NCI-H2029 treated with DMSO at 0.1 percent for 48 hours (cell line): ENCODE measurements at places on chromosomes 7 and 10.

DNA sequence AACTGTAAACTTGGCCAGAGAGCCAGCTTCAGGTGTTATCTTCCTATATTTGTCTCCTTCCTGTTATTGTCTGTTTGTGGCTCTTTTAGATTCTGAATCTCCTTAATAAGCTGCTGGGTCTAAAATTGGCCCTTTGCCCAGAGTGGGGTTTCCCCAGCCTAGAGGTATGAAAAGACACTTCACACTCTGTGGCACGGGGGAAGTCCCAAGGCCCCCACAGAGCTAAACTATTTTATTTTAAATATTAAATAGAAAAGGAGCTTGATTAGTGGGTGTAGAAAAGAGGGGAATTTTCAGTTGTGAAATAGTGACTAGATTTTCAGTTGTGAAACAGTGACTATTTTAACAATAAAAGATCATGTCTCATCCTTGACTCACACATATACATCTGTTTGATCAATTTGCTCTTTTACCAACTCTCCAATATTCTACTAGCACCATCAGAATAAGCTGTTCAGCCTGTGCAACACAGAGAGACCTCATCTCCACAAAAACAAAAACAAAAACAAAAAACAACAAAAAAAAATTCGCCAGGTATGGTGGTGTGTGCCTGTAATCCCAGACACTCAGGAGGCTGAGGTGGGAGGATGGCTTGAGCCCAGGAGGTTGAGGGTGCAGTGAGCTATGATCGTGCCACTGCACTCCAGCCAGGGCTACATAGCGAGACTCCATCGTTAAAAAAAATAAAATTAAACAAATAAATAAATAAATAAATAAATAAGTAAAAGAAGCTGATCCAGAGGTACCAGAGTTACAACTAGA is 24.9 kb upstream of the ADO start:
- DNase-seq: no peak

GRCh38 chr7:150538259-150538658 is 23.6 kb downstream of the GIMAP7 start:
- no peak for DNase-seq

GRCh38 chr7:71472962-71473361 is 341.0 kb downstream of the GALNT17 start:
- no peak for DNase-seq

GRCh38 chr10:100579261-100580090 is 43.7 kb downstream of the HIF1AN start:
- no peak for DNase-seq

DNA sequence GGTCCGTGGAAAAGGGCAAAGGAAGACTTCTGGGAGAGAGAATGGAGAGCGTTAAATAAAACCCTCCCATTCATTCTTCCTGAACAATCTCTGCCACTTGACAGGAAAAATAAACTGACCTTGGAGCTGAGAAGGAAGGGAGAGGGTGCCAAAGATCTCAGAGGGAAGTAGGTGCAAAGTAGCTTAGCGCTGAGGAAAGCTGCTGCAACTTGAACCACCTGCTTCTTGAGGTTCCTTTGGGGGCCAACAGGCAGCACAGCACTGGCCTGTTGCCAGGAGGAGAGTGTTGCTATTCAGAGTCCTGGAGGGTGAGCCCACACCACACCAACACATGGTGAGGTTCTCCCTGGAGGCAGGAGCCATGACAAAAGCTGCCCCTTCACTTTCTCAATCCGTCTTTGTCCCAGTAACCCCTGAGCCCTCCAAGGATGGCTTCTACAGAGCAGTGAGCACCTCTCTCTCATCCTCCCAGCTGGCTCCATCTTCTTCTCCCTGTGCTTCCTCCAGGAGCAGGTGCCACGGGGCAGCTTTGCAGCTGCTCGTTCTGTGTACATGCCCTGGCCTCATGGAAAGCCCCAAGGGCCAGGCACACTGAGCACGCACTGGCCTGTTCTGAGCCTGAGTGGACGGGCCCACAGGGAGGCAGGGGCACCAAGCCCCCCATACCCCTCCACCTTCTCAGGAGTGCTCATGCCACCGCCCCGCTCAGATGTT is 101.3 kb downstream of the STRA8 start:
- DNase-seq: peak; percentile 44

GRCh38 chr7:1952781-1953180 is 280.0 kb downstream of the MAD1L1 start:
- DNase-seq: no peak

DNA sequence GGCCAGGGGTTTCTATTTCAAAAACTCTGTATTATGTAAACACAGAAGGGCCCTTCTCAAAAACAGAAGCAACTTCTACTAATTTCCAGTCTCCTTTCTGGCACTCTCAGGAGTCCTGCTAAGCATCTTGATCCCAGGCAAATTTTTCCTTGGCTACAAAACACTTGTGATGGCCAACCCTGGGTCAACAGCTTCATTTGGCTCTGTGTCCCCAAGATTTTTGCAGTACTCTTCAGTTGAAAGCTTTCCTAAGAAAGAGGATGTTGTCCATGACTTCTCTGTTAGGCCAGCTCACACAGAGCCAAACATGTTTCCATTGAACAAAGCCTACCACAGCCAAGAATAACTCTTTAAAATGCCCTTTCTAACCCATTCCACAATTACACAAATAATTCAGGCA is 99.0 kb upstream of the EGR2 start:
- no peak for DNase-seq

DNA sequence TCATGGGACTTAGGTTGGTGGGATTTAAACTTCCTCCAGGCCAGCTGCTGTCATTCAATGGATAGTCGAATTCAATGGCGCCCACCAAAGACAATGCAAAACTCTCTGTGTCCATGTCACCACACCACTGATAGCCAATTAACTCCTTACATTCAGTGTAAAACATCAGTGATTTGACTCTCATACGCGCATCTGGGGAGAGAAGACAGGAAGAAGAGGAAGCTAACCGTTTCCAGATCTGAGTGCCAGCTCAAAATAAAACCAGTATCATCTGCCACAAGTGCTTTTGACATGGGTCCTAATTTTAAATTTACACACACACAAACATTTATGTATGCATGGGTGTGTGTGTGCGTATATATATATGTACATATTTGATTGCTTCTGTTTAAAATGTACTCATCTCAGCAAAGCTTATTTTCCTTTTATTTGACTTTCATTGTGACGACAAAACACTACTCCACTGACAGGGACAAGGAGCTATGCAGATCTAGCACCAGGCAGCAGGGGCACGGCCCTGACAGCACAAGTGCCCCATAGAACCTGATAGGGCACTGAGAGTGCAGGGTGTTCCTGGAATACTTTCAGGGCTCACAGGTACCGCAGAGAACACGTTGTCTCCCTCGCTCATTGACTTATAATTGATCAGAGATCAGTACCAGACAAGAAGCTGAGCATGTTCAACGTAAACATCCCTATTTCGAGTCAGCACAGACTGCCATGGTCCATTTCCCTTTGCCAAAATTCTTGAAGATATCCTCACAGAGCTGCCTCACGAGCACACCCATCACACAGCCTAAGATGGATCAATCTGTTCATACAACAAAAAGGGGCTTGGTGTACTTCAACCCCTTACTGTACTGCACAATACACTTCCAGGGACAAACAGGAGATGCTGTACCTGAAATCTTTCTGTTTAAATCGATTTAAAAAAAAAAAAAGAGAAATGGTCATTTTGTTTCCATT is 176.1 kb downstream of the COBL start:
- DNase-seq: no peak

GRCh38 chr7:77899516-77899915 is 100.9 kb downstream of the PHTF2 start:
- DNase-seq: no peak

DNA sequence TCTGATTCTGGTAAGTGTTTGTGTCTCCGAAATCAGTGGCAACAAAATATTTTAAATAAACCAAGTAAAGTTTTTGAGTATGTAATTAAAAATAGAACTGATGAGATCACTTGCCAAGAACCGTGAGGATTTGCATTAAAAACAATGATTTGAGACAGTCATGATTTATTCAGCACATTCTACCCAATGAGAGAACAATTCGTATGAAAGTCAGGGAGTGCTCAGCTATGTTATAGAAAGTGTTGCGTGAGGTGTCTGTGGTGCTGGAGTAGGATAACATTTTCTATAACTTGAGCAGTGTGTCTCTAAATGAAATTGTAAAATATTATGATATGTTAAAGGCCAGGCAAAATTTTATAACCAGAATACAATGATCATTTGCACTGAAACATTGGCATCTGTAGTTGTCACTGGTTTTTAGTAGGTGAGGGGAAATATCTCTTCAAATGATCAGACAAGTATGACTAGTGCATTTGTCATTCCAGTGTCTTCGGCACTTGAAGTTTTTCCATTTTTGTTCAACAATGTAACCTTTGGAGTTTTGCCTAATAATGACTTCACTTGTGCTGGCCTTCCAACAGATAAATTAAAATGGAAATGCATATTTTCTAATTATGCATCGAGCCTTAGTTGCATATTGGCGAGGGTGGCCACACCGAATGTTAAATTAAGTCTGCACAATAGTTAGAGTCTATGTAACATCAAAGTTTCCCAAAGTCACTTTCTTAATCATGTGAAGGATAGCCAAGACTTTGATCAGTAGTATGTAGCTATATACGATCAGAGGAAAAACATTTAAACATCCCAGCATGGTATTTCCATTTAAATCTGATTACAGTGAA is 335.9 kb downstream of the GFRA1 start:
- DNase-seq: no peak

DNA sequence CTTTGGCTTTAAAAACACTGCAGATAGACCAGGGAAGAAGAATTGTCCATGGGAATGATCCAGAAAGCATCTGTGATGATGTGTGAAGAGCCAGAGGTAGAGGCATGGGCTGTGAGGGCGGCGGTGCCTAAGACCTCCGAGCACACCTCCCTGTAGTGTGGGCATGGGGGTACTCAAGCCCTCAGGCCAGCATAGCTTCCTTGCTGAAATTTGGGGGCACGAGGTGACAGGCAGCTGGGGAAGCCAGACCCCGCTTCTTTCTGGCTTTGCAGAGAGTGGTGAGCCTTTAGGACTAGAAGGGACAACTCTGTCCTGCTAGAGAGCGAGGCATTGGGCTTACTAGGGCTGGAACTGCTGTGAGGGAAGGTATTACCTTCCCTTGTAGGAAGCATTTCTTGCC is 187.7 kb upstream of the SH2B2 start:
- DNase-seq: no peak

DNA sequence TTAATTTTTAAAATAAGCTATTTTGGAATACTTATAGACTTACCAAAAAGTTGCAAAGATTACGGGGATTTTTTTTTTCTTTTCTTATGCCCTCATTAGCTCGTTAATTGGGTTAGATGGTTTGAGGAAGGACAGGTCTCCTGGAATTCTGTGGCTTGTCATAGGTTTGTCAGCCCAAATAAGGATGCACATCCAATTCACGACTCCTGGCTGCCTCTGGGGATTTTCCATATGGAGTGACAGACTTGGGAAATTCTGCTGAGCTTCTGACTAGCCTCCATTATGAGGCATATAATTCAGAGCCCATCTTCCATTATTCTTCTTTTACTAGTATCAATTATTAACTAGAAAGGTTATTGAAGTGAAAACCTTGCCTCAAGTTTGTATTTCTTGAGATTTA is 102.1 kb downstream of the AUTS2 start:
- DNase-seq: no peak

DNA sequence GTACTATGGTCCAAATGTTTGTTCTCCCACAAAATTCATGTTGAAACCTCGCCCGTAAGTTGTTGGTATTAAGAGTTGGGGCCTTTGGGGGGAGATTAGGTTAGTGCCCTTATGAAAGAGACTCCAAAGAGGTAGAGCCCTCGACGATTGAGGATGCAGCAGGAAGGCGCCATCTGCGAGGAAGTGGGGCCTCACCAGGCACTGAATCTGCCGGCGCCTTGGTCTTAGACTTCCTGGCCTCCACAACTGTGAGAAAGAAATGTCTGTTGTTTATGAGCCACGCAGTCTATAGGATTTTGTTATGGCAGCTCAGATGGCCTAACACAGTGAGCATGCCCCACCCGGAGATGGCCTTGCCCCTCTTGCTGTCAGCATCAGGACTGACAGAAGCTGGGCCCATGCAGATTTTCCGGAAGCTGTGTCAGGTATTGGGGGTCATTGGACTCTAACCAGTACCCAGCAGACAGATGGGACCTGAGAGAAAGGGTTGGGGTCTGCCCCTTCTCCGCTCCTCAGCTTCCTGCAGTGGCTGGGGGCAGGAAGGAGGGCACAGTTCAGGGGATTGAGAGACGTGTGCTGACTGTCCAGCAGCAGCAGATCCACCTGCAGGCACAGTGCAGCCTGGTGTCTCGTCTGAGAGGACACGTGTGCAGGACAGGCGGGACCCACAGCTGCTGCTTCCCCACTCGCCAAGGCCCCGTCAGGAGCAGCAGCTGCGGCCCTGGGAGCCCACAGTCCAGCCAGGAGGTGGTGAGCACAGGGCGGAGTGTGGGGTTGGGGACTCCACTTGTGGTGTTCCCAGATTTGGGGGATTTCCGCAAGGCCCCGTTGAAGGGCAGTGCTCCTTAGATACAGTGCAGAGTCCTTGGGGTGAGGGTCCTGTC is 47.8 kb downstream of the MGMT start:
- no peak for DNase-seq

- peak; percentile 56 for DNase-seq
These were observed 22.6 kb upstream of the CREB5 start for GRCh38 chr7:28389504-28390395.

GRCh38 chr7:2003931-2004812 is 228.6 kb downstream of the MAD1L1 start:
- DNase-seq: no peak

DNA sequence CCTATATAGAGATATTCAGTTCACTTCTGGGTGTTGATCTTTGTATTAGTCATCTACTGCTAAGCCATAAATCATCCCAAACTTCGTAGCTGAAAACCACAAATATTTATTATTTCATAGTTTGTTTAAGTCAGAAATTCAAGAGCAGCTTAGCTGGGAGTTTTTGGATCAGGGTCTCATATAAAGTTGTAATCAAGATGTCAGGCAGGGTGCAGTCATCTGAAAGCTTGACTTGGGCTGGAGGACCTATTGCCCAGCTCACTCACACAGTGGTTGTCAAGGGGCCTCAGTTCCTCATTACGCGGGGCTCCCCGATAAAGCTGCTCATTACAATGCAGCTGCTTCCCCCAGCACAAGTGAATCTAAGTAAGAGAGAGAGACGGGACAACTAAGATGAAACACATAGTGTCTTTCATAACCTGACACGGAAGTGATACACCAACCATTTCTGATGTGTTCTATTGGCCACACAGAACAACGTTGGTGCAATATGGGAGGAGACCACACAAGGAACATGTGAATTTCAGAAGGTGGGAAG is 15.7 kb downstream of the PPP1R3C start:
- DNase-seq: no peak

GRCh38 chr10:69655868-69656555 is 26.0 kb downstream of the FAM241B start:
- DNase-seq: no peak

DNA sequence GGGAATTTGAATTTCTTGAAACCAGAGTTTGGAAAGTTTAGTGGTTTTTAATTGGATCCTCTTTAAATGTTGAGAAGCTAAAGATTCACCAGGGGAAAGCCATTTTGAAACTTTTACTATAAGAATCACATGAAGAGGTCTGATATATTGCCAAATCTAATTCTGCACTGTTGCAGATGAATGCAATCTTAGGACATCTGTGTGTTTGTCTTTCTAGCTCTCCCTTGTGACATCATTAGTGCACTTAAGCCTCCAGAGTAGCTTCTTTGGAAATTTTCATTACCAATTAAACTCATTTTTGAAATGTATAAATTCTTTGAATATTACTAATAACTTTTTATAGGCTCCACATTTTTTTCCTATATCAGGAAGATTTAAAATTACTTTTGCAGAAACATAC is 160.2 kb downstream of the BICC1 start:
- DNase-seq: no peak

- no peak for DNase-seq
These were observed 5.3 kb downstream of the PSAP start for GRCh38 chr10:71845410-71846405.
